Left ventricle myocardium superior (tissue), 1 donor: ENCODE measurements at places on chromosomes 3 and 15.

DNA sequence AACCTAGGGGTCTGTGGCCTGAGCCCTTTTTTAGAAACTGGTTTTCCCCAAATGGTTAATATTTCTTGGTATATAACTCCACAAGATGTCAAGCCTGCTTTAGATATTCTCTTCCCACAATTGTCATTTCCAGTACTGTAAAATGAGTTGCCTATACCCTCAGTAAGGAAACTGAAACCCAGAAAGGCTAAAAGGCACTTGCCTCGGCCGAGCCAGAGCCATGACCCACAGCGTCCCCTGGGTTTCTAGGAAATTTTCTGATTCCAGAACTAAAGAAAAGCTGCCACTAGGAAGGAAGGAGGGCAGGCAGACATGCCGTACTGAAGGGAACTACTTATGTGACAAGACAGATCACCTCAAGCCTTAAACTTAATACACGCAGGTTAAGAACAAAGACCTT, 59.1 kb downstream of the ATP8B4 start:
- DNase-seq = peak; percentile 37

DNA sequence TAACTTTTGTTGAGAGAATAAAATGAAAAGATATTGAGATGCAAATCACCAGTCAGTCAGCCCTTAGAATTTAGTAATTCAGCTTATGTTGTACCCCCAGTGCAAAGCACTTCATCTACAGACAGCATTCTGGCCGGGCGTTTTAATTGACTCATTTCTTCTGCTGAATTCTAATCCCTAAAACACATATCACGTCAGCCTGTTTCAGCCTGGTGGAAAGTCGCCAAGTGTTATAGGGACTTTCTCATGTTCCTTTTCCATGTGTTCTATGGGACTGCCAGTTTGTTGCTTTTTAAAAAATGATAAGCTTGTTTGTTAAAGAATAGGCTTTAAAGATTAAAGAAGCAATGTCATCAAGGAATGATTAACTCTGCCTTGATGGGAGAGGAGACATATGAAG, 169.7 kb upstream of the BFSP2 start:
- no peak for DNase-seq

GRCh38 chr3:94359996-94360395, 297.1 kb downstream of the NSUN3 start:
- no peak for DNase-seq

DNA sequence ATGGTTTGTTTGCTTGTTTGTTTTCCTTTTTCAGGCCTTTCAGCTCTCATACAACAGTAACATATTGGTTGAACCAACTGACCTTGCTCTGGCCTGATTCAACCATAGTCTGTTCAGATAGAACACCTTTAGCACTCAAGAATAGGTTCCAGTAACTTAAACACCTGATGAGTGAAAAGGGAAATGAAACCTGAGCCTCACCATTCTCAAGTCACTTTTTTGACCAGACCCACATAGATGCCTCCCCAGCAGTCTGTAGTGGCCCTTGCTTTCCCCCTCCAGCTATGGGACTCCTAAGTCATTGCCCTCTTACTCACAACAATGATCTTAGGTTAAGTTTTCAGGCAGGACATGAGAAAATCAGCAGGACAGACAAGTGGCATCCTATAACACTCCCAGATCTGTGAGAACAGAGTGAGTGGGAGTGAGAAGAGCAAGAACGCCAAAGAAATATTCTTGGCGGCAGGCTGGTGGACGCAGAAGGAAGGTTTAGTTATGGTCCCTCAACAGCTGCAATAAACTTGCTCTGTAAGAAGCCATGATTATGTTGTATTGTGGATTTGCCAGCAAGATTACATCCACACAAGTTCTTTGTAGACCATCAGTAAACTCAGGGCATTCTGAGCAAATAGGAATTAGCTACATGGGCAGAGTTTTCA, 367.5 kb downstream of the MECOM start:
- DNase-seq = no peak

DNA sequence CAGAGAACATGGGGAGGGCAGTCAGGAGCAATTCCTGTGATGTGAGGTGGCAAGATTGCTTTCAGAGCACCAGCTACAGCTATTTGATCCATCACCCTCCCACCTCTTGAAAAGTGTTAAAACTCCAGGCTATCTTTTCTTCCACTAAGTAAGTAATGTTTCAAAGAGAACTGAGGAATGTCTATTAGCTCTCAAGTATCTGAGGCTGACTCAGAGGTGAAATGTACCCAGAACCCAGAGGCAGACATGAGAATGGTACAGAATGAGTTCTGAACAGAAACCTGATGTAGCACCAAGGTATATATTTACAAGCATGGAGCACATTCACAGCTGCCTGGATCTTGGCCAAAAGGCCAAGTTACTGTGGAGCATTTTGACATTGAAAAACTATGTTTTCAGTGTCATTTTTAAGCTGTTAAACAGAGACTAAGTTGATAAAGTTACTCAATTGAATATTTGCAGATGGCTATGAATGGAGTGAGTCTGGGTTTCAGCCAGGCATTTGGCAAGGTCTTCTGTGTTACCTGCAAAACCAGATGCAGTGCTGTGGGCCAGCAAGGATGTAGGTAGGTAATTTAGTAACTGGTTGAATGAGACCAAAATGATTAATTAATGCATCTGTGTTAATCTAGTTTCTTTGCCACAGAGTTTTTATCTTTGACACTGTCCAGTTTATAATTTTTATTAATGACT, 227.7 kb upstream of the CD96 start:
- DNase-seq = no peak

DNA sequence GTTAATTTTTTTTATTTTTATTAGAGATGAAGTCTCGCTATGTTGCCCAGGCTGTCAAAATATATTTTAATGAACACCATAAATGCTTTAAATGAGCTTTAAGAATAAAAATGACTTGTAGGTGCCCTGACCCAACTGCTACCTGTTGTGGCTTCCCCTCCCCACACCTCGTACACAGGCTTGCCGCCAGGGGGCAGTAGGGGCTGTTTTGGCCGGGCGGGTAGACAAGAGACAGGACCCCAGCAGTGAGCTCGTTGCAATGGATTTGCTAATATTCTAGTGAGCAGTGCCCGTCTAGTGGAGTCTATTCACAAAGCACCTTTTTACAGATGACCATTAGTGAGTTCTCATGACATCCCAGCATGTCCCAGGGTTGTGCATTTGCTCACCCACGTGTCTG, 418.1 kb downstream of the OCA2 start:
- DNase-seq = no peak

- no peak for DNase-seq
These were observed 174.2 kb upstream of the ATP11B start for GRCh38 chr3:182618981-182619591.

GRCh38 chr3:175047786-175048185, 188.7 kb downstream of the NAALADL2 start:
- DNase-seq = no peak

- DNase-seq = no peak
These were observed 3.2 kb upstream of the BMF start for GRCh38 chr15:40111888-40112287.

GRCh38 chr3:27511724-27512422, 27.7 kb upstream of the SLC4A7 start:
- DNase-seq = no peak

DNA sequence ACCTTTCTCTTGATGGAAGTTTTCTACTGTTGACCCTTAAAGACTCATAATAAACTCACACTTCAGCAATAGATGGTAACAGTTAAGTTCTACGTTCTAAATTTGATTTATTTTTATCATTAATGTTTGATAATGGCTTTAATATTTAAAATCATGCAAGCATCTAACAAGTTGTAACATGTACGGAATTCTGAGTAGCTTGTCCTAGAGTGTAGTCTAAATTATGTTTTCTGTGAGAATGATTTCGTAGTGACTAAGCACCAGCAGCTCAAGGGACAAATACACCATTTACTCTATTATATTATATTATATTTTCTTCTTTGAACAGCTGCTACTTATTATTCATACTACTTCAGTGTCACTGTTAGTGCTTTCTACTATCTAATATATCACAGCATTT, 345.6 kb downstream of the NLGN1 start:
- DNase-seq = no peak

DNA sequence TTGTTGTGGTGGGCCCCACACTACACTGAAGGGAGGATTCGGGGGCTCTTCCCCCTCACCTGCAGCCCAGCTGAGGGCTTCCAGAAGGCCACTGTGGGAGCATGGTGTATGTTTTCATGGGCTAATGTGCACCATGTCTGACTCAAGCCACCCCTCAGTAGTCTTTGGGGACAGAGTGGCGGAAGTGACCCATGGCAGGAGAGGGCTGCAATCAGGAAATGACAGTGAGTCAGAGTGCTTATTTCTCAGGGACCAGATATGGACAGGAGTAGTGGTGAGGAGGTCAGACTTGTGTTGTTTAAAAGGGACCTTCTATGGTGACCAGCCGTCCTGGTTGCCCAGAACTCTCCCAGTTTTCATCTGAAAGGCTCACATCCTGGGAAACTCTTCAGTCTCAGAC, 32.8 kb upstream of the SLC9A9 start:
- no peak for DNase-seq

DNA sequence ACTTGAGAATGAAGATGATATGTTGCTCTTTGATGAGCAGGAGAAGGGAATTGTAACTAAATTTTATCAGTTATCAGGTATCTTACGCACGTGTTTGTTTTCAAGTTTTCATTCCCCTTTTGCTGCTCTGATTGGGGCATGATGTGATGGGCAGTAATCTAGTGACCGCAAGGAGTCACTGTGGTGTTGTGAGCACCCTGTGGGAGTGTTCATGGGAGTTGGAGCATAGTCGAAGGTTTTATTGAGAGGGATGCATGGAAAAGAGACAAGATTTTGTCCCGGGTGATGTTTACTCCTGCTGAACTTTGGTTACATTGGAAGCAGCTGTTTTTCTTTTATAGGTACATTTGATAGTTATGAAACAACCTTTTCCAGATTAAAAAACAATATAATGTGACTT, 2.1 kb downstream of the FAN1 start:
- DNase-seq = no peak

- no peak for DNase-seq
These were observed 167.1 kb upstream of the WNT5A start for GRCh38 chr3:55654123-55654760.

- no peak for DNase-seq
These were observed 86.8 kb downstream of the LIPC start for GRCh38 chr15:58518626-58519025.

DNA sequence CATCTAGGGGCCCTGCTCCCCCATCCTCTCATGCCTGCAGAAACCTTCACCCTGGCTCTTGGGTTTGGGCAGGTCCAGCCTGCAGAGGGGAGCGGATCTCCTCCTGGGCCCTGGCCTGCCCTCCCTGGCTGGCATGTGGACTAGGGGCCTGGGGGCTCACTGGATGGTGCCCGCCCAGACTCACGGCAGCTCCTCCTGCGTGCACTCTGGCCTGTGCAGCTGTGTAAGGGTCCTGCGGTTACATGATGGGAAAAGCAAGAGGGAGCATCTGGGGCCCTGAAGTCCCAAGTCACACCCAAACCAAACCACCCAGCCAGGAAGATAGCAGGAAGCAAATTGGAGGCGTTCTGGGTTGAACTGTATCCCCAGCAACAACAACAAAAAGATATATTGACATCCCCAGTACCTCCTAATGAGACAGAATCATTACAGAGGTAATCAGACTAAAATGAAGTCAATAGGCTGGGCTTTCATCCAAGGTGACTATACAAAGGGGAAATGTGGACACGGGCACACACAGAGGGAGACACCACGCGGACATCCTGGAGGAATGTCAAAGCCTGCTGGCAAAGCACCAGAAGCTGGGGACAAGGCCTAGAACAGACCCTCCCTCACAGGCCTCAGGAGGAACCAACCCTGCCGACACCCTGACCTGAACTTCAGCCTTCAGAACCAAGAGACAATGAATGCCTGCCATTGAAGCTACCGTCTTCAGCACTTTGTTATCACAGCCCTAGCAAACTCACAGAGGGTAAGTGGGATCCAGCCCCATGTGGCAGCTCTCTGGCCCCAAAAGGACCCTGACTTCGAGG, 10.4 kb upstream of the CLK3 start:
- DNase-seq = no peak

- no peak for DNase-seq
These were observed 139.3 kb downstream of the NFKBIZ start for GRCh38 chr3:101988596-101988995.

GRCh38 chr3:61200270-61200669, 51.0 kb downstream of the FHIT start:
- no peak for DNase-seq

DNA sequence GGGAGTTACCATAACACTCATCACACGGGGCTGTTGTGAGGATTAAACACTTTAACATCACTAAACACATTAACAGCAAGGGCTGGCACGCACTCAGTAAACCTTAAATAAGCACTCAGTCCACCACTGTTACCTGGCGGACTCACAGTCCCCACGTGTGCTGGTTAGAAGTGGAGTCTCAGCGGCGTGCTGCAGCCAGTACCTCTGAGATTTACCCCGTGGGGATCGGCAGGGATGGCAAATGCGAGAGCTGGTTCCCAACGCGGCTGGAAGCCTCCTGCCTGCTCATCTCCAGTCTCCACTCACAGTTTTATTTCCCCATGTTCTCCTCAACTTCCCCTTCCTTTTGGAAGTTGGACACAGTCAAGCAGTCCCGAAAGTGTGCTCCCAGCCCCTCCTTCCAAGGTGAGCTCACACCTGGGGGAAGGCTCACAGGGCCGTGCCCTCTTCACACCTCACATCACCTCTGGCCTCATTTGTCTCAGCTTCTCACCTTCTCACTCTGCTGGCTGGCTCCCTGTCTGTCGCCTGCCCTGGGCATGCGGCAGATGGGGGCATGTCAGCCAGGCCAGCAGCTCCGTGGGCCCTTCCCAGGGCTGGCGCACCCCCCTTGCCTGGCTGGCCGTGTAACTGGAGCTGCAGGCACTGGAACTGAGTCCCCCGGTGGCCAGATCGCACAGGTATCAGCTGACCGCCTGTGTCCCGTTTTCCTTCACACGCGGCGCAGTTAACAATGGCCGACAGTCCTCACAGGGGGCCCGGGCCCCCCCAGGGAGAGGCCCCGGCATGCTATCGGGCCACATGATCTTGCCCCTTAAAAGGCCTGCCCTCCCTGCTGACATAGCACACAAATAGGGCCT, 87.1 kb downstream of the WNT7A start:
- no peak for DNase-seq

GRCh38 chr3:51295625-51296024, 89.5 kb upstream of the MANF start:
- no peak for DNase-seq

GRCh38 chr15:62109982-62110851, 43.4 kb downstream of the C2CD4A start:
- DNase-seq = no peak

- no peak for DNase-seq
These were observed 61.4 kb downstream of the CHRNA7 start for GRCh38 chr15:32091505-32092380.

DNA sequence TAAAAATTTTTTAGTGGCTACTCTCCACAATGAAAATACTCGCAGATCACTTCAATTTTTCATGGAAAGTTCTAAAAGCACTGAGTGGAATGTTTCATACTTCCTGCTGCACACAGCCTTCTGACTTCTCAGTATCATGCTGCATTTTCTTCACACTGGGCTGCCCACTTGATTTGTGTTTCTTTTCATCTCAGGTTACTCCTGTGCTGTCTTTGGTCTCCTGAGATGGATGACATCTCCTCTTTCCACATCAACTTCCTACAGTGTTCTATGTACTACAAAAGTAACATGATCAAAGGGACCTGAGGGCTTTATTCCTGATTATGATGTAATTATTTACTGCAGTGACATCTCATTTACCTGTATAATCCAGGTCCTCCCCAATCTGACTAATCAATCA, 927.7 kb downstream of the ROBO2 start:
- no peak for DNase-seq
